ENCODE measurements at places on chromosomes 12 and 14.

DNA sequence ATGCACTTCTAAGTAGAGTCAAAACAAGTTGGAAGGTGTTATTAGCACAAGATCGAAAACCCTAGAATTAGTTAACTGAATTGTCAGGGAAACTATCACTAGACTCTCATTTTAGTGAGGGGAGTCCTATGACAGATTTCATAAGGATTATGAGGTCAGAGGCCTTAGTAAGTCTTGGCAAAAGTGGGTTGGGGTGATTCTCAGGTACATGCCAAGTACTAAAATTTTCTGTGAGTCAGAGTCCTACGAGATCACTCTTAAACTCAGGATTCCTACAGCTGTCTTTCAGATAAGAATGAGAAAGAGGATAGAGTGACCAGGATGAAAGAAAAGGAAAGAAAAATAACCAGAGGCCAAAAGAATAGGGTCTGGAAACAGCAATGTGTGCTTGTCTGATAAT, 50.8 kb upstream of the BBS10 start:
- no peak for DNase-seq

DNA sequence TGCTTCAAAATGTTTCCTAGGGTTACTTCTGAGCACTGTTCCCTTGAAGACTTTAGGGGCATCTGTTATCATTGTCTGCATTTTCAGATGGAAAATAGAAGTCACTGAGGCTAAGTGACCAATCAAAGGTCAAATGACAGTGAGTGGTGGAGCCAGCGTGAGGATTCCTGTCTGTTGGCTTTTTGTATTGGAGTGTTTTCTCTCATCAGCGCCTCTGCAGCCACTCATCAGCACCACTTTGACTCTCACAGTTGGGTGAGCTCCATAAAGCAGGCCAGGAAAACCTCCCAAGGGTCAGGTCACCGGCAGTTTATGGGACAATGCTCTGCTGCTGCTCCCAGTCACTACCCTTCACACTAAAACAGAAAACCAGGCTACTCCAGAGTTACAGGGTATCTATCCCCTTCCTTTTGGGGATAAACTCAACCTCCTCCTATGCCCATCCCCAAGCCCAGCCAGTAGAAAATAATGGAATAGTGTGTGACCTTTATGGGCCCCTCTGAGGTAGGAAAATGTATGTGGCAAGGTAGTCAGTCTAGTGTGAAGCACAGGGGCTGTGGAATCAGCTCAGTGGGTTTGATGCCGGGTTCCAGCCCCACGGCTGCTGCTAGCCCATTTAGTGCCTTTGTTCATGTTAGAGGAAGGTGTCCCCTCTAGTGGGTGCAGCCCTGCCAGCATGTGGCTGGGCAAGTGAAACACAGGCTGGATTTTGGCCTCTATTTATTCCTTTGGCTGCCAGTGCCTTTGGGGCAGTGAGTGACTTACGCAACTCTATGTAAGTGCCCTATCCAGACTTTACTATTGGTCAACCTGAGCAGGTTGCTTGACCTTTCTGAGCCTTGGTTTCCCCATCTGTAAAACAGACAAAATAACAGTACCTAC, 133.8 kb upstream of the CPM start:
- no peak for DNase-seq

DNA sequence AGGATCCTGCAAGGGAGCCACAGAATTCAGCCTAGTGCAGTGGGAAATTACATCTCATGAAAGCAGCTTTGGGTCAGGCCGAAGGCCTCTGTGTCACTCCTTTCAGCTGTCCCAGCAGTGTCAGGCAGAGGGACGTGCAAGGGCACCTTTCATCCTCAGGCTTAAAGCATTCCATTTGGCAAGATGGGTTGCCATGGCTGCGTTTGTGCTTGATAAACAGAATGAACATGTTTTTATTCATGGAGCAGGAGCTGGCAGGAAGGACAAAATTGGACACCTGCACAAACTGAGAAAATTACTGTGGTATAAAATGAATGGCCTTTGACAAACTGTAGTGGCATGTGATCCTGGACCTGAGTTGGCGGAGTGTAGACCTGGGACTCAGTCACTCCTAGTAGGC, 29.4 kb downstream of the ACAD10 start:
- DNase-seq: no peak

DNA sequence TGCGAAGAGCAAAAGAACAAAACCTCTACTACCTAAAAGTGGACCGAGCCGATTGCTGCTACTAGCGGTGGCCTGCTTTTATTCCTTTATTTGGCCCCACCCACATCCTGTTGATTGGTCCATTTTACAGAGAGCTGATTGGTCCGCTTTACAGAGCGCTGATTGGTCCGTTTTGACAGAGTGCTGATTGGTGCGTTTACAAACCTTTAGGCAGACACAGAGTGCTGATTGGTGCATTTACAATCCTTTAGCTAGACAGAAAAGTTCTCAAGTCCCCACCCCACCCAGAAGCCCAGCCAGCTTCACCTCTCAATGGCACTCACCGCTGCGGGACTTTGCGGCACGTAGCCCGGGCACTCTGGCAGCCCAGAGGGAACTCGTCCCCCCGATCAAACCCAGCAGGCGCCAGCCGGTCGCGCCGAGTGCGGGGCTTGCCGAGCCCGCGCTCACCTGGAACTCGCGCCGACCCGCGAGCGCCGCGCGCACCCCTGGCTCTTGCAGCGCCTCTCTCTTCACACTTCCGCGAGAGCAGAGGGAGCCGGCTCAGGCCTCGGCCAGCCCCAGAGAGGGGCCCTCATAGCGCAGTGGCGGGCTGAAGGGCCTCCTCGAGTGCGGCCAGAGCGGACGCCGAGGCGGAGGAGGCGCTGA, 8.7 kb upstream of the FGD4 start:
- DNase-seq: peak; percentile 35

GRCh38 chr12:57896115-57896433, 45.3 kb upstream of the ATP23 start:
- no peak for DNase-seq

GRCh38 chr12:31016057-31016456, 57.6 kb upstream of the DDX11 start:
- no peak for DNase-seq

DNA sequence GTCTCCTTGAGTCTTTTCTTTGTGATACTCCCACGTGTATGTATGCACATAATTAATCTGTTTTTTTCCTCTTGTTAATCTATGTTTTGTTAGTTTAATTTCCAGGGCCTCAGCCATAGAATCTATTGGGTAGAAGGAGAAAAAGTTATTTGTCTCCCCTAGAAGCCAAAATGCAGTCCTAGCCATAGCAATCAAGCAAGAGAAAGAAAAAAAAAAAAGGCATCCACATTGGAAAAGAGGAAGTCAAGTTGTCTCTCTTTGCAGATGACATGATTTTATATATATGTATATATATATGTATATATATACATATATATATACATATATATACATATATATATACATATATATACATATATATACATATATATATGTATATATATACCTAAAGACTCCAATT, 25.4 kb upstream of the ETV6 start:
- no peak for DNase-seq

DNA sequence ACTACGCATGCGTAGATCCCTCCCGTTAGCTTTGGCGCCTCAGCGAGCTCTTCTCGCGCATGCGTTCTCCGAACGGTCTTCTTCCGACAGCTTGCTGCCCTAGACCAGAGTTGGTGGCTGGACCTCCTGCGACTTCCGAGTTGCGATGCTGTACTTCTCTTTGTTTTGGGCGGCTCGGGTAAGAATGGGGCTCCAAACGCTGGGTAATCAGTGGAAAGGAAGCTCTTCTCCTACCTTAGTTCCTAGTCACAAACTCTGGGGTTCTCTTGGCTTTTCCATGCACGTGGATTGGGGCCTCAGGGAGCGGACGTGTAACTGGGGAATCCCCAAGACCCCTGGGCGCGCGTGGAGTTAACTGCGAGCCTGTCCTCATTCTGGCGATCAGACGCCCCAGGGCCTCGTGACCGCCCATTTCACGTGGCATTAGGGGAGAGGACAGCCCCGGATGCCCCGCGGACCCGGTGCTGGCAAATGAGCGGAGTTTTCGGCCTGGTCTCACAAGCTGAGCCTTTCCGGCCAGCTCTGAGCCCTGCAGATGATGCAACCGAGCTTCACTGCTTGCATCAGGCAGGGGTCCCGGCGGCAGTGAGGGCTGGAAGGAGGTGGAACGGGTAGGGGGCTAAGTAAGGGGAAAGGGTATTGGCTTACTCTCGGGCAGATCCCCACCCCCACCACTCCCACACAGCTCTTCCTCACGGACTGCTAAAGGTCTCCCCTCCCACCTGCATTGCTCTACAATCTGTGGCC, at the start of gene SHMT2:
SHMT2 (plus strand) TSS at position 78 of the 747 bp plus-strand sequence; CDS start at position 146, 68 bp downstream.
- peak; percentile 95 for DNase-seq

- DNase-seq: no peak
Measured at GRCh38 chr14:61051051-61051450, 70.0 kb downstream of the SLC38A6 start.

GRCh38 chr14:103886304-103887169, 39.2 kb upstream of the PPP1R13B start:
- no peak for DNase-seq

DNA sequence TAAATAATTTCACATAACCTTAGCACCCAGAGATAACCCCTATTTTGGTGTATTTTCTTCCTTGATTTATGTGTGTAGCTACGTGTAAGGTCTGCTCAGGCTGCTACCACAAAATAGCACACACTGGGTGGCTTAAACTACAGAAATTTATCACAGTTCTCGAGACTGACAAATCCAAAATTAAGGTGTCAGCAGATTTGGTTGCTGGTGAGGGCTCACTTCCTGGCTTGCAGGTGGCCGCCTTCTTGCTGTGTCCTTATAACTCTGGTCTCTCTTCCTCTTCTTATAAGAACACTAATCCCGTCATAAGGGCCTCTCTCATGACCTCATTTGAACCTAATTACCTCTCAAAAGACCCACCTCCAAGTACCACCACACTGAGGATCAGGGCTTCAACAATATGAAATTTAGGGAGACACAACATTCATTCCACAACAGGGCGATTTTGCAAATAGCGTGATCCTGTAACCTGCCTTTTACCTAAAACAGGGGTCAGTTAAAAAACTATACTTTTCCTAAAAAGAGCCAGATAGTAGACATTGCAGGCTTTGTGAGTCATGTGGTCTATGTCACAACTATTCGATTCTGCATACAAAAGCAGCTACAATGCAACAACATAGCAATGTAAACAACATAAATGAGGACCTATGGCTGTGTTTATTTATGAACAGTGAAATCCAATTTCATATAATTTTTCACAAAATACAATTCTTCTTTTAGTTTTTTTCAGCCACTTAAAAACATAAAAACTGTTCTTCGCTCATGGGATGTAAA, 371.7 kb downstream of the DPF3 start:
- no peak for DNase-seq
